ENCODE measurements at places on chromosomes 7 and 10.
A peak's percentile ranks its signal among the peaks of the same experiment; 100 is the strongest.

GRCh38 chr10:119658274-119658673 is 7.1 kb downstream of the BAG3 start:
- no peaks in the 10 kb centered on the region for H3K36me3 ChIP-seq
- peaks cover 6% of the 10 kb centered on the region for H3K4me1 ChIP-seq
- H3K27ac ChIP-seq: no peak overlapping the region
- DNase-seq: no peak

GRCh38 chr10:46225597-46225996 is 61.2 kb upstream of the ANTXRL start:
- peaks cover 7% of the 10 kb centered on the region for H3K36me3 ChIP-seq
- no peaks in the 10 kb centered on the region for H3K27me3 ChIP-seq
- no peak for DNase-seq
- H3K27ac ChIP-seq: no peak overlapping the region
- H3K4me3 ChIP-seq: no peak overlapping the region

- H3K4me3 ChIP-seq: no peak overlapping the region
- peaks cover 16% of the 10 kb centered on the region for H3K4me1 ChIP-seq
- peaks cover 29% of the 10 kb centered on the region for H3K36me3 ChIP-seq
- DNase-seq: no peak
Observed at GRCh38 chr10:110052916-110053315, 45.1 kb downstream of the ADD3 start.

- H3K27me3 ChIP-seq: no peaks in the 10 kb centered on the region
- peaks cover 8% of the 10 kb centered on the region for H3K36me3 ChIP-seq
- H3K4me3 ChIP-seq: peak overlapping the region; percentile 60
- H3K27ac ChIP-seq: peak overlapping the region; percentile 96
- peak; percentile 82 for DNase-seq
- peaks cover 17% of the 10 kb centered on the region for H3K4me1 ChIP-seq
Observed at GRCh38 chr10:43417950-43418768, 9.2 kb upstream of the HNRNPF start.

DNA sequence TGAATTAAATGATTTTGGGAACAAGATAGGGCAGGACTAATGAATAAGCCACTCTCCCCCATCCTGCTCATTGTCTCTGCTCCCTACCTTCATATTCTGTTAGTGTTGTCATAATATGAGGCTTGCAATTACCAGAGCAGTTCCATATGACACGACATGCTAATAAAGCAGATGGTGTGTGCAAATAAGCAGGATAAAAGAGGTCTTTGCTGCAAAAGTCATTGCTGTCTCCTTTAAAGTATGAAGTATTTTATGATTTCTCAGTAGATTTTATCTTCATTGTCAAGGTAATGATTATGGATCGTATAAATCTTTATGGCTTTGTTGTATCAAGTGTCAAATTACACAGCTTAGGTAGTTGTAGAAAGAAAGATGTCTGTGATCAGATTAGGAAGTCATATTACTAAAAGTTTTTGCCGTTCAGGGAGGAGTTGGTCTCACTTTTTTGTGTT is 114.8 kb downstream of the SDK1 start:
- H3K4me3 ChIP-seq: no peak overlapping the region
- H3K27ac ChIP-seq: no peak overlapping the region
- H3K4me1 ChIP-seq: no peaks in the 10 kb centered on the region
- H3K36me3 ChIP-seq: no peaks in the 10 kb centered on the region
- H3K27me3 ChIP-seq: peaks cover 6% of the 10 kb centered on the region
- no peak for DNase-seq

DNA sequence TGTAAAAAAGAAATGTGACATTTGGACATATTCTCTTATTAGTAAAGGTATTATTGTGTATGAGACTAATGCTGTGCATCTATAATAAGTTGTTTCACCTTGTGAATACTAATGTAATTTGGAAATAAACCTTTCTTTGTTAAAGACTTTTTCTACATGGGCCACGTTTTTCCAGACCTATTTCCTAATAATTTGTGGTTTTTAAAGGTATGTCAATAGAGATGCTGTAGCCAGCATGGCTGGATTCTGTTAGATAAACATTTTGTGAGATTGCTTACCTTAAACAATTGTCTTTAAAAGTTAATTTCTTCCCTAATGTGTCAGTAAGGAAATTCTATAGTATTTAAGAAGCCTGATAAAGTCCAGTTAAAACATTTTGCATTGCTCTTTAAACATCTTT is 56.0 kb downstream of the KAT6B start:
- no peak overlapping the region for H3K27ac ChIP-seq
- H3K4me3 ChIP-seq: no peak overlapping the region
- no peak for DNase-seq
- H3K27me3 ChIP-seq: no peaks in the 10 kb centered on the region
- H3K4me1 ChIP-seq: peaks cover 20% of the 10 kb centered on the region
- H3K36me3 ChIP-seq: peaks cover 23% of the 10 kb centered on the region

DNA sequence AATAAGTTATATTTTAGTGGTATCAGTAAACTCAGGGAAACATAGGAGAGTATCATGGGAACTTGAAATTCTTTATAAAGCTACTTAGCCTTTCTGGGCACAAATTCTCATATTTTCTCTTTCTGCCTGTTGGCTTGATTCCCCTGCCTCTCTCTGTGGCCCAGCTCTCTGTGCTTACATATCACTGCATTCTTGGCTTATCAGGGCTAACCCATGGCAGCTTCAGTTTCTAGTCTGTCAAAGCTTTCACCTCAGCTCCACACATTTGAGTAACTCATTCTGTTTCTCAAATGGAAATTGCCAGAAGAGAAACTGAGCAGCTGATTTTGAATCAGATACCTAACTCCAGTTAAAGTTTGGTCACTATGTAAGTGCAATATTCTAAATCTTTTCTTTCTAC is 713.1 kb downstream of the DNAJB9 start:
- H3K4me3 ChIP-seq: no peak overlapping the region
- no peak for DNase-seq
- no peaks in the 10 kb centered on the region for H3K4me1 ChIP-seq
- no peaks in the 10 kb centered on the region for H3K36me3 ChIP-seq
- no peak overlapping the region for H3K27ac ChIP-seq

- DNase-seq: no peak
- no peak overlapping the region for H3K4me3 ChIP-seq
- no peak overlapping the region for H3K27ac ChIP-seq
- H3K27me3 ChIP-seq: no peaks in the 10 kb centered on the region
- H3K4me1 ChIP-seq: peaks cover 16% of the 10 kb centered on the region
- H3K36me3 ChIP-seq: no peaks in the 10 kb centered on the region
Observed at GRCh38 chr7:23349484-23350157, 50.5 kb downstream of the MALSU1 start.

DNA sequence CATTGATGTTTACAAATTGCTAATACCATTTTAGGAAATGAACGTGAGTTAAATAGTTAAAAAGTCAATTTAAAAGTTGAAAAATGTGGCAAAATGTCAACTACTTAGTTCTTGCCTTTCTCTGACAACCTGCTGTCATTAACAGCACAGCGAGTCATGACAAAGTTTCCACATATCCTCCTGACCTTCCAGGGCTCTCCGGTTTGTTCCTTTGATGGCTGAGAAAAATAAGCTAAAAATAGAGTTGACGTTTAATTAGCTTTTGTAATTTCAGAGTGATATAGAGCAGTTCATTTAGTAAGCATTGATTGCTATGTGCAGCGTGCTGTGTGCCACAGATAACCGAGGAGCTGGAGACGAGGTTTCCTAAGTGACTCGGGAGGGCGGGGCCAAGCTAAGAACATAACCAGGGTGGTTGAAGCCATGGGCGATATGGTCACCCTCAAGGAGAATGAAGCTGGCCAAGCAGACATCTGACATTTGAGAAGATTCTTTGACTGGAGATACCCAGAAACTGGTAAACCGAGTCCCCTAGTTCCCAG is 47.9 kb downstream of the OGDH start:
- no peaks in the 10 kb centered on the region for H3K27me3 ChIP-seq
- no peak overlapping the region for H3K27ac ChIP-seq
- H3K4me3 ChIP-seq: no peak overlapping the region
- H3K4me1 ChIP-seq: peaks cover 4% of the 10 kb centered on the region
- no peak for DNase-seq

GRCh38 chr10:8359467-8359866 is 305.0 kb downstream of the GATA3 start:
- no peaks in the 10 kb centered on the region for H3K36me3 ChIP-seq
- H3K4me1 ChIP-seq: no peaks in the 10 kb centered on the region
- DNase-seq: no peak
- peaks cover 9% of the 10 kb centered on the region for H3K27me3 ChIP-seq
- H3K27ac ChIP-seq: no peak overlapping the region

GRCh38 chr7:110839866-110840265 is 251.1 kb upstream of the LRRN3 start:
- no peaks in the 10 kb centered on the region for H3K27me3 ChIP-seq
- no peaks in the 10 kb centered on the region for H3K4me1 ChIP-seq
- no peak overlapping the region for H3K27ac ChIP-seq
- H3K4me3 ChIP-seq: no peak overlapping the region
- peaks cover 2% of the 10 kb centered on the region for H3K36me3 ChIP-seq
- DNase-seq: no peak

DNA sequence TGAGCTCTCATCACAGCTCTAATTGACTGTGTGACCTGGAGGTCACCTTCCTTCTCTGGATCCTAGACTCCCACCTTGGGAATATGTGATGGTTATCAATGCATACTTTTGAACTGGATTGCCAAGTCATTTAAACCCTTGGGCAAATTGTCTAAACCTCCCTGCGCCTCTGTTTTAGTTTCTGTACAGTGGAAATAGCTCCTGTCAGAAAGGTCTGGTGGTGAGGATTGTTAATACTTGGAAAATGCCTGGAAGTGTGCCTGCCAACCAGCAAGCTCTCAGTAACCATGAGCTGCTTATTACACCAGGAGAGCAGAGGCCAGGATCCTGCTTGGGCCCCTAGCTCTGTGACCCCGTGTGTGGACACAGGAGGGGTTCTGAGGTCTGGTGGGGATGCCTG is 108.7 kb upstream of the PPIF start:
- H3K4me3 ChIP-seq: no peak overlapping the region
- H3K4me1 ChIP-seq: peaks cover 29% of the 10 kb centered on the region
- H3K27me3 ChIP-seq: no peaks in the 10 kb centered on the region
- peaks cover 2% of the 10 kb centered on the region for H3K36me3 ChIP-seq
- no peak overlapping the region for H3K27ac ChIP-seq

DNA sequence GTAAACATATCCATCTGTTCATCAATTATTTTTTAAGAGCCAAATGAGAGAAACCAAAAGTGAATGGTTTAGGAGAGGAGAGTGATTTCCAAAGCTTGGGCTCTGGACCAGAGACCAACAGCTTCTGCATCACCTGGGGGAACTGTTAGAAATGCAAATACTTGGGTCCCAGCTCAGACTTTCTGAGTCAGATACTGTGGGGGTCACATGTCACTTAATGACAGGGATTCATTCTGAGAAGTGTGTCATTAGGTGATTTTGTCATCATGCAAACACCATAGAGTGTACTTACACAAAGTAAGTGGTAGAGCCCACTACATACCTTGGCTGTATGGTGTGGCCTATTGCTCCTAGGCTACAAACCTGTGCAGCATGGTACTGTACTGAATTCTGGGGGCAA is 128.5 kb upstream of the PRR15 start:
- no peaks in the 10 kb centered on the region for H3K27me3 ChIP-seq
- no peak for DNase-seq
- H3K4me1 ChIP-seq: no peaks in the 10 kb centered on the region
- no peak overlapping the region for H3K27ac ChIP-seq

DNA sequence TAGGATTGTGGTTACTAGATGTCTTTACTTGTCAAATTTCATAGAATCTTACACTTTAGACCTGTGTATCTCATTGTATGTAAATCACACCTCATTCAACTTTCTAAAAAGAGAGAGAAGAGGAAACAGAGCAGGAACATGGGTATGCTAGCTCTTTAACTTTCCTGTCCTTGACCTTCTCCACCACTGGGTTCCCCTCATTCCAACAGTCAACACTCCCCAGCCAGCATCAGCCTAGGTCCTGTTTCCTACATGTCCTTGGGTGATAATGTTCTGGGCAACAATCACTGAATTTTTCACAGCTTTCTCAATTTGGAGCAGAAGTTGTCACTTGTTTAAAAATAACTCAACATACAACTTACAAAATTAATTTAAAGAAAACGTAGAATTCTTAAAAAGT is 9.2 kb upstream of the UNC5B start:
- no peak overlapping the region for H3K4me3 ChIP-seq
- no peak overlapping the region for H3K27ac ChIP-seq
- no peaks in the 10 kb centered on the region for H3K4me1 ChIP-seq
- H3K27me3 ChIP-seq: peaks cover 39% of the 10 kb centered on the region

- H3K4me3 ChIP-seq: no peak within 1 kb of the TSS
- DNase-seq: no peak
- H3K27ac ChIP-seq: no peak within 1 kb of the TSS
Observed at GRCh38 chr7:74027683-74028320, at the start of gene ELN. TSS of gene ELN (plus strand) at chr7:74028173. CDS start at chr7:74028188, 15 bp downstream.

DNA sequence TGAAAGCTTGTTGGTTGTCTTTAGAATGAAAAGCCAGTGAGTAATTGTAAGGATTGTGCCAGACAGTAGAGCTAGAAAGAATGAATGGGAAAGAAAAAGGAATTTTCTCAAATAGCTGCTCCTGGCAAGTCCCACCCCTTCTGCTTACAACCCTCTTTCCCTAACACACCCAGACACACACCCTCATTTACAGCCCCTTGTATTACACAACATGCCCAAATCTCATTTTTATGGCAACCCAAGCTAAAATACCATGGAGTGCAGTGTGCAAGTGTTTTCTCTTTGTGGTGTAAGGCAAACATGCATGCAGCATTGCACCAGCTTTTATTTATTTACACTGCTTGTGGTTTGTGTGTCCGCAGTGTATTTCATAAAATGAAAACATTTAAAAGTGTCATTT is 1.5 kb downstream of the PRKAR2B start:
- H3K27ac ChIP-seq: no peak overlapping the region
- no peaks in the 10 kb centered on the region for H3K36me3 ChIP-seq
- no peak for DNase-seq
- H3K4me1 ChIP-seq: peaks cover 24% of the 10 kb centered on the region
- peak overlapping the region; percentile 37 for H3K4me3 ChIP-seq

DNA sequence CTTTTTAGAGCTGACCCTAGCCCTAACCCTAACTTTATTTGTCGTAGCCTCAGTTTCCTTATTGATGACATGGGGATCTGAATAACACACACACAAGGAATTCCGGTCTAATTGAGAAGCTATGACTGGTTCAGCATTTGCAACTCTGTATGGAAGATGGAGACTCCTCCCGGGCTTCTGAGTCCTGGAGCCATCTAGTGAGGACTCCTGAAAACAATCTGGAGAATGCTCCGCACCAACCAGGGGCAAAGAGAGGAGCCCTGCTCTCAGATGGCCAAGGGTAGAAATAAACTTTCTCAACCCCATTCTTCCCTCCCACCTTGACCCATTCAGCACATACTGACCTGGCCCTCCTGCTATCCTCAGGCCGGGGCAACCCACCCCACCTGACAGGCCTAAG is 26.4 kb downstream of the MBL2 start:
- no peaks in the 10 kb centered on the region for H3K36me3 ChIP-seq
- H3K27me3 ChIP-seq: no peaks in the 10 kb centered on the region
- H3K27ac ChIP-seq: no peak overlapping the region
- H3K4me3 ChIP-seq: no peak overlapping the region

GRCh38 chr10:103750836-103751235 is 104.5 kb downstream of the SH3PXD2A start:
- peaks cover 12% of the 10 kb centered on the region for H3K27me3 ChIP-seq
- peaks cover 4% of the 10 kb centered on the region for H3K4me1 ChIP-seq
- no peak for DNase-seq
- H3K4me3 ChIP-seq: no peak overlapping the region
- H3K36me3 ChIP-seq: no peaks in the 10 kb centered on the region

GRCh38 chr10:86423739-86424138 is 57.1 kb upstream of the GRID1 start:
- DNase-seq: no peak
- H3K4me3 ChIP-seq: no peak overlapping the region
- H3K27me3 ChIP-seq: peaks cover 13% of the 10 kb centered on the region
- H3K36me3 ChIP-seq: no peaks in the 10 kb centered on the region
